Tongue (tissue), 3 donors: ENCODE measurements at places on chromosomes 11 and 22.

GRCh38 chr11:326592-326841 lies 5.9 kb upstream of the IFITM3 start:
- DNase-seq = no peak

GRCh38 chr22:30568137-30568805 lies 6.2 kb downstream of the GAL3ST1 start:
- DNase-seq = no peak

DNA sequence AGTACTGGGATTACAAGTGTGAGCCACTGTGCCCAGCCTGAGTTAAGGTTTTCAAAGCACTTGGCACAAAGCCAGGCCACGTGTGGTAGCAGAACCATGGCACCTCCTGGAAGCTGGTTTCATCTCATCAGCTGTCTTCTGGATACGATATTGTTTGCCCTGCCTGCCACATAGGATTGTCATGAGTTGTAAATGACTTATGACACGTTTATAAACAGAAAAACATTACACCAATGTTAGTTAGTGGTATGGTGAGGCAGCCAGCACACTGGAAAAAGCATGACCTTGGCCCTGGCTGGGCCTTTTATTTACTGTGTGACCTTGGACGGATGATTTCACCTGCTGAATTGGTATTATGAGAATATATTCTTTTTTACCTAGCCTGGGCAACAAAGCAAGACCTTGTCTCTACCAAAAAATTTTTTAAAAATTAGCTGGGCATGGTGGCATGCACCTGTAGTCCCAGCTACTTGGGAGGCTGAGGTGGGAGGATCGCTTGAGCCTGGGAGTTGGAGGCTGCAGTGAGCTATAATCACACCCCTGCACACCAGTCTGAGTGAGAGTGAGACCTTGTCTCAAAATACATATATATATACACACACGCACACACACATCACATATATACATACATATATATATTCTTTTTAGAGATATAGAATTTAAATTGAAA lies 24.0 kb upstream of the MYH9 start:
- DNase-seq = no peak

DNA sequence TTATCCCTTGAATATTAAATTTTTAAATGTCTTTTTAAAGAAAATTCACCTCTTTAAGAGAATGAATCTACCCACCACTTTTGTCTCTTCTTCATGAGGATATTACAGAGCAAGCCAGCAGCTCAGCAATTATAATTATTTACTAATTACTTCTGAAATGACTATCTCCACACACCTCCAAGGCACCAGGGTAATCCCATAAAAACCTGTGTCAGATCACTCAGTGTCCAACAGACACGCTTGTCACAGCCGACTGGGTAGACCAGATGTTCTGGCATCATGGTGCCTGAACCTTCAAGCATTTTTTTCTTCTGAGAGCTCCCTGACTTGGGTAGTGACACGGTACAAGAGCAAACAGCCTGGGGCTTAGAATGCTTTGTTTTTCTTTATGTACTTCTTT lies 61.4 kb downstream of the EFCAB6 start:
- DNase-seq = peak; percentile 20

DNA sequence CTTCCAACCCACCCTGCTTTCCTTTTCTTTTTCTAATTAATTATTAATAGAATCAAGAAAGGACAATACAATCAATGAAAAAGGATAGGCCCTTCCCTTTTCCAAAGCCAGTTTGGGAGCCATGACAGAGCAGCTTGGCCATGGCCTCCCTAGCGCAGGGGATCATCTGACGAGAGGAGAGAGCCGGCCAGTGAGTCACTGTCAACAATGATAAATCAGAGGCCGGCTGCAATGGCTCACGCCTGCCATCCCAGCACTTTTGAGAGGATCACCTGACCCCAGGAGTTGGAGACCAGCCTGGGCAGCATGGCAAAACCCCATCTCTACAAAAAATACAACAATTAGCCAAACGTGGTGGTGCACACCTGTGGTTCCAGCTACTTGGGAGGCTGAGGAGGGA lies 27.5 kb upstream of the KRTAP5-7 start:
- DNase-seq = no peak

DNA sequence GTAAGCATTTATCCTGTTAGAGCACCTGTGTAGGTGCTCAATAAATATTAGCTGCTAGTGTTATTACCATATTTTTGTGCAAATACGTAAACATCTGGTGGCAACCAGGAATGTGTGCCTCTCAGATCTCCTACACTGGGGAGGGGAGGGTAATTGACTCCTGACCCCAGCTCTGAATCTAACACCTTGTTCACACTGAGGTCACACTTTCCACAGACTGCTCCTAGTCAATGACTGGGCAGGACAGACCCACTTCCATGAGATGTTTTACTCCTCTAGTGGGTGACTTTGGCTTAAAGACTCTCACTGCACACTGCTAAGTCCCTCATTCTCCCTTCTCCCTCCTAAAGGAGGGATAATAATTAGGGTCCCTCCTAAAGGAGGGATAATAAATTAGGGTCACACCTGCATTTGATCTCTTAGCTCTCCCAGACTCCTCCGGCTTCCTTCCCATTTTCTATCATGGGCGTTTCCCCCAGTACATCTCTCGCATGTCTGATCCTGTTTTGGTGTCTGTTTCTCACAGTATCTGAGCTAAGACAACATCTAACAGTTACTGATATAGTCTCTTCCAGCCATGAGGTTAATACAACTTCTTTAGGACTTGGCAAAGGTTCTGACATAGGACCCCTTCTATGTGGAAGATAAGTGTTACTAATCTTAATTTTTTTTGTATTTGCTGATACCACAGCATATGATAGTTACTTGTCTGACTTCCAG lies 8.0 kb downstream of the CSTPP1 start:
- DNase-seq = peak; percentile 20

DNA sequence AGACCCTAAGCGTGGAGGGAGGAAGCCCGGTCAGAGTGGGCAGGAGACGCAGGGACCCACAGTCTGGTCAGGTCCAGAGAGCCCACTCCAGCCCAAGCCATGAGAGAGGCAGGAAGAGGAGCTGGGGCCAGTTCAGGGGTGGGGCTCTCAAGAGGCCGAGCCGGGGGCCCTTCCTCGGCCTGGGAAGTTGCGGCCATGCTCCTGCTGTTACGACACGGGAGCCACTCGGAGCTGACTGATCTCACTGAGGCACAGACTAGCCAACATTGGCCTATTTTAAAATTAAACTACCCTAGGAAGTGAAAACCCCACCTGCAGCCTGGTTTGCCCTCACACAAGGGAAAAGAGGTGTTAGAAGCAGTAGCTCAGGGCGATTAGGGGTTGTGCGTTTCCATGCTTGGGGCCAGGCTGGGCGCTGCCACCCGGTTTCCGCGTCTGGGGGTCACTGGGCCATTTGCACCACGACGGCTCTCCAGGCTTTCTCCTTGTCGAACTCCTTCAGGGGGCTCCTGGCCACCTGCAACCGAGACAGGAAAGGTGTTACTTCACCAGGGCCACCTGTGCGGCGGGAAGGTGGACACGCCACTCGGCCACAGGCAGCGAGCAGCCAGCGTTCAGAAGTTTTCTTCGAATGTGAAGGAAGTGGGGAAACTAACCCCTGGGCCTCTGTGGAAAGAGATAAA lies 3.2 kb upstream of the TTLL8 start:
- DNase-seq = no peak

DNA sequence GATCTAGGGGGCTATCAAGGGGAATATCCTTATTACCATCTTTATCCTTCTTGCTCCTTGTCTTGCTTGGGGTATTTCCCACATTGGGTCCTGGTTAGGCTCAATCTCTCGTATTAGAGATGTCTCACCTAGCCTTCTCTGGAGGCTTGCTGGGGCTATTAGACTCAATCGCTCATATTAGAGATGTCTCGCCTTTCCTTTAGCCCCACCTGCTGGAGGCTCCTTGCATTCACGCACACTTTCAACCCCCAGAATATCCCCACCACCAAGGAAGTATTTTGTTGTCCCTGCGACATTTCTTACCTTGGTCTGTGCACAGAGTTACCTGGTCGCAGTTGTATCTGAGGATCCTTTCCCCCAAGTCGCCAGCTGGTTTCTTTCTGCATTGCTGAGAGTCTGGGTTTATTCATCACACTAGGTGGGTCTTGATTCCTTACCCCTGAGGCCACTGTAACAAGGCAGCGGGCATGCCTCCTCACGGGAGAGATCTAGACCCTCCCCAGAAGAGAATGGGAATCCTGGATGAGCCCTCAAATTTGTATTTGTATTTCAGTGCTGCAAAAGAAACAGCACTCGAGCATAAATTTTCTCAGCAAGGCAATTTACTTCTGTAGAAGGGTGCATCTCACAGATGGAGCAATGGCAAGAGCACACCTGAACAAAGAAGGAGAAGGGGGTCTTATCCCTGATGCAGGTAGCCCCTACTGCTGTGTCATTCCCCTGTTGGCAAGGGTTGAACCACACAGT lies 15.9 kb upstream of the HYLS1 start:
- peak; percentile 9 for DNase-seq

DNA sequence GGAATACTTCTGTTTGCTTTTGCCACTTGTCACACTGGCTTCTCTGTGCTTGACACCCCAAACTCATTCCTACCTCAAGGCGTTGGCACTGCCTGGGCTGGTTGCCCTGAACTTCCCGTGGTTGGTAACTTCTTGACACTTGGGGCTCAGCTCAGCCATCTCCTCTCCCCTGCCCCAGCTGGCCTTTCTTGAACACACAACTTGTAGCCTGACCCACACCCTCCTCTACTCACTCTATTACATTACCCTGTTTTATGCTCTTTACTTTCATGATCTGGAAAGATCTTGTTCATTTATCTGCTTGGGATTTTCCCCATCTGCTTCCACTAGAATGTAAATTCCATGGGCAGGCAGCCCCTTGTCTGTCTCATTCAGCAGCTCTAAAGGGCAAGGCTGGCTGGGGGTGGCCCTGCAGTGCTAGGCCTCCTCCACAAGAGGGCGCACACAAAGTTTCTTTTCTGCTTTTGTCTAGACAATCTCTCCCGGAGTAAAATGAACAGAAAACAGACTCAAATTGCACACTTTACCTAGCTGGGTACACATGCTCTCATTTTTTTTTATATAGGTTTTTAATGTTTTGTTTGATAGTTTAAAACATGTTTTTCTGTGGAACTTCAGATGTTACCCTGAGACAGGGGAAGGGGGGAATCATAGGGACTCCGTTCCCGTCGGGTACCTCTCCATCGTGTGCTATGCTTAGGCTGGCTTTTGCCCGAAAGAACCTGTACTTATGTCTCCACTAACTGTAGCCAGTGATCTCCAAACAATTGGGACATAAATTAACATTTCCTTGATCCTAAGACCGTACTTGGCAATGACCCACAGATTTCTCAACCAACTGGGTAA lies 16.4 kb upstream of the MRGPRX2 start:
- DNase-seq = peak; percentile 78

DNA sequence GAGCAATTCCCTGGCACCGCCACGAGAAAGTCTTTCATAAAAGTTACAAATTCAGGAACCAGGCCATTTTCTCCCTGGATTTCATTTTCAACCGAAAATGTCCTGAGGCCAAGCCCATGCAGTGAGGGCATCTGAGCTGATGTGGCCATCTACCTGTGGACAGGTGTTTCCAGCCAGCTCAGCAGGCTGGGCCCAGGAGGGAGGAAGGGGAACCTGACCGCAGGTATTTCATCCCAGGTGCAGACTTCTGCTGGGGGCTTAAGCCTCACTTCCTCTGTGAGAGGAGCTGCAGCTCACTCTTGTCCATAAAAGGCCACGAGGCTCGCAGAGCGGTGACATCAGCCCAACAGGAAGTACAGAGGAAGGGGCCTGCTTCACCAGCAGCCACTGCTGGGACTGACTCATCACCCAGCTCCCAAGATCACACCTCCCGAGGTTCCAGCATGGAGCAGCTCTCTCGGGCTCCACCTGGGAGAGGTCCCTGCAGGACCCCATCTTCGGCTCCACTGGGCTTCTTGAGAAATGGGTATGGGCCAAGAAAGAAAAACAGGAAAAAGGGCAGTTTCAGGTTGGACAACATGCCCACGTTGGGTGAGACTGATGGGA lies 56.4 kb downstream of the MYH9 start:
- DNase-seq = peak; percentile 68

GRCh38 chr11:1048375-1049070 lies 12.0 kb upstream of the MUC6 start:
- DNase-seq = no peak
